ENCODE measurements at places on chromosomes 7 and 10. TPM values are rescaled to one million over a fixed set of nuclear protein-coding genes. Genes with fewer than 3 reads are reported as not detected.

- no peak for DNase-seq
Measured at GRCh38 chr7:64892666-64893309, 10.3 kb upstream of the ZNF273 start.

Gene CRPPA
- 0.42 TPM for total RNA-seq

Gene GTF2IRD2
- total RNA-seq, result 0.72 TPM

Gene GHRHR
- total RNA-seq, result not detected

DNA sequence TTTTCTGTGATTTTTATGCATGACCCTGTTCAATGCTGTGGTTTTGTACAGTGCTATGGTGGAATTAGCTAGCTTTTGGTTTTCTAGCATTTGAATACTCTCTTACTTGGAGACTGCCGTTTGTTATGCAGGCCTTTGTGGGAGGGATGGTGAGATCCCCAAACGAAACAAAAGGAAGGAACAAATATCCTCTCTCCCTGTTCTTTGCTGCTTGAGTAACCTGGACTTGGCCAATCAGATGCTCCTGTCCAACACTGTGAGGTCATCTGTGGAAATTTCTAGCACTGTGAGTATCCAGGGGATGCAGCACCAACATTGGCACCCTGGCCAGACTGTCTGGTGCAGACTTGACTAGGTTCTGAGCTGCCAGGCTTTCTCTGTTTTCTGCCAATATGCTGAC lies 314.4 kb downstream of the ANKRD30A start:
- no peak for DNase-seq

GRCh38 chr7:75563171-75563570 lies 71.1 kb downstream of the SPDYE5 start:
- DNase-seq, result no peak

DNA sequence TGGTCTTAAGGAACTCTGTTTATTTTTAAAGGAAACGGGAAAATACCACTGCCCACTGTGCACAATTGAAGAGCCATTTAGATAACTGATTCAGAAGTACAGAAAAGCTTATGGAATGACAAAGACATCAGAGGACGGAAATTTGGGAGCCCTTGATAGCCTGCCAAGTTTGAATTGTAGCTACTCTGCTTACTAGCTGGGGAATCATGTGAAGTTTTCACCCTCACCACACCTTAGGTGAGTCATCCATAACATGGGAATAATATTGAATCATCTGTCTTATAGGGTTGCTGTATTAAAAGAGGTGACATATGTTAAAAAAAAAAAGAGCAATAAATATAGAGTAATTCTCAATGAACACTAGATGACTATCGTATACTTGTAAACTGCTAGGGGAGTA lies 1104.2 kb downstream of the GATA3 start:
- no peak for DNase-seq

Gene ZNF727
- total RNA-seq, result not detected

Gene RPEL1
- not detected for total RNA-seq

- DNase-seq, result no peak
Measured at GRCh38 chr10:73857446-73857845, 16.9 kb downstream of the CAMK2G start.

Gene GIMAP1
- not detected for total RNA-seq

- DNase-seq, result peak; percentile 9
Measured at GRCh38 chr7:23247046-23247602, 549 bp downstream of the GPNMB start.

Gene RNF133
- total RNA-seq, result not detected

DNA sequence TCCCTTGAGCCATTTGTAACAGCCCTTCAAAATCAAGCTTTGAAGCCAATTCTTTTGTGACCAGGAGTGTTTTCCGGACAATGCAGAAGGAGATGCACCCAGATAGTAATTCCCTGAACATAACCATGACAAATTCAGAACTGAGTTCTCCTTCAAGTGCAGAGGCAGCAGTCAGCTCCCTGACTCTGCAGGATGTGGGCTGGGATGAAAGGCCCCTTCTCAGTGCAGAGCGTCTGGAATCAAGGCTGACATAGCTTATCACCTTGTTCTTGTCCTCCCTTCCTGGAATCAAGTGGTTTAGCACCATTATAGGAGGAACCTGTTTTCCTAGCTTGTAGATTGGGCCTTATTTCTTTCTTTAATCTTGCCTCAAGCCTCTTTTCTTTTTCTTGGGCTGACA lies 143.4 kb downstream of the SORCS3 start:
- no peak for DNase-seq

DNA sequence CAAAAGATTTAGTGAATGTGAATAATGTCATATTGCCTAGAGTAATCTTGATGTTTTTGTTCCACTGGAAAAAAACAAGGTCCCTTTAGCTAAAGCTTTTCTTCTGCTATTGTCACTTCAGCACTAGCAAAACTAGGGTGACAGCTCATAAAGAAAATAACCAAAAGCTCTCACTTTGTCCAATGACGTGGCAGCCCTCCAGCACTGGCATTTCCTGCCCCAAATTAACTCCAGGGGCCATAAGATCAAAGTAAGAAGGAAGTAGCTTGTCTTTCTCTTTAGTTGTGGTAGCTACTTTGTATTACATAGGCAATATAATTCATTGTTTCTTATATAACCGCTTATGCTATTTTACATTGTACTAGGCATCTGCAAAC lies 47.3 kb downstream of the LRRN3 start:
- DNase-seq, result peak; percentile 53

DNA sequence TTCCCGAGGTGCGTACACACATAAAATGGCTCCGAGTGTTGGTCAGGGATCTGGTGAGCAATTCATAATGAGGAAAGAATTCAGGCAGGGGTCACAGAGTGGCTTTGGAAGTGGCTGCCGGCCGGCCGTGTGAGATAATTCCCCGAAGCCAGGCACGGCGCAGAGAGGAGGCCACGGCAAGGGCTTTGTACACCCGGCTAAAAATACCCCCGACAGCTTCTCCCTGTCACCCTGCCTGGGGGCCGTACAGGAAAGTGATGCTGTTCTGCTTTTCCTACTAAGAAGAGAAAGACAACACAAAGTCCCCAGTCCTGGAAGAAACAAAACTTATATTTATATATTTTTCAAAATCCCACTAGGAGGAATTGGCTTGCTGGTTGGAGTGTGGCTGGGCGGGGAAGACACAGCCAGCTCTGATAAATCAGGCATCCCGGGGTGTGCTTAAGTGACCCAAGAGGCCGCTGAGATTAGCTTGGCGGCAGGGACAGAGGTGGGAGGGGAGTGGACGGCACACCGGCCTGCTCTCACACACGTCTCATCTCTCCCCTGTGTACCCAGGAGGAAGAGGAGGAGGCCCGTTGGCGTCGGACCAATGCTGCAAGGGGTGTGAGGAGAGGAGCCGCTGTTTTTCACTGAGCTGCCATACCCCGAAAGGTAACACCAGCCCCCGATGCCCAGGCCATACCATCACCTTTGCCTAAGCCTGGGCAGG lies 70.5 kb downstream of the ZMIZ1 start:
- no peak for DNase-seq

DNA sequence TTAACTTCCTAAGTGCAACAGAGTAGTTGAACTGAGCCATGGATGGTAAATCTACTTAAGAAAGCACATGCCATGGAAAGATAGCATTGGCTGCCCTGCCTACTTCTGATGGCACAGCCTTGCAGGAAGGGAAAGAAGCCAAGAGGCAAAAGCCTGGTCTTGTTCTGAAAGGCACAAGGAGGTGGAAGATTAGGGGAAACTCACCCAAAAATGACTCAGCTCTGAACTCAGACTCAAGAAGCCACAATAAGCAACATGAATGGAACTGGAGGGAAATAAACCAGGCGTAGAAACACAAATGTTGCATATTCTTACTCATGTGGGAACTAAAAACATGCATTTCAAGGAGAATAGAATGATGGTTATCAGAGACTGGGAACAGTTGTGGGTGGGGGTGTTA lies 20.8 kb upstream of the ALOX5 start:
- DNase-seq, result no peak

- DNase-seq, result no peak
Measured at GRCh38 chr7:158541346-158542010, 46.1 kb downstream of the PTPRN2 start.

- no peak for DNase-seq
Measured at GRCh38 chr10:112741830-112742402, 208.1 kb upstream of the TCF7L2 start.

Gene TRPV6
- total RNA-seq, result not detected

GRCh38 chr7:44184206-44184872 lies 4.9 kb downstream of the GCK start:
- DNase-seq, result peak; percentile 79

Gene SYT15B
- 1.1 TPM for total RNA-seq

Gene SPACDR
- total RNA-seq, result 0.56 TPM

Gene GPR146
- total RNA-seq, result not detected

DNA sequence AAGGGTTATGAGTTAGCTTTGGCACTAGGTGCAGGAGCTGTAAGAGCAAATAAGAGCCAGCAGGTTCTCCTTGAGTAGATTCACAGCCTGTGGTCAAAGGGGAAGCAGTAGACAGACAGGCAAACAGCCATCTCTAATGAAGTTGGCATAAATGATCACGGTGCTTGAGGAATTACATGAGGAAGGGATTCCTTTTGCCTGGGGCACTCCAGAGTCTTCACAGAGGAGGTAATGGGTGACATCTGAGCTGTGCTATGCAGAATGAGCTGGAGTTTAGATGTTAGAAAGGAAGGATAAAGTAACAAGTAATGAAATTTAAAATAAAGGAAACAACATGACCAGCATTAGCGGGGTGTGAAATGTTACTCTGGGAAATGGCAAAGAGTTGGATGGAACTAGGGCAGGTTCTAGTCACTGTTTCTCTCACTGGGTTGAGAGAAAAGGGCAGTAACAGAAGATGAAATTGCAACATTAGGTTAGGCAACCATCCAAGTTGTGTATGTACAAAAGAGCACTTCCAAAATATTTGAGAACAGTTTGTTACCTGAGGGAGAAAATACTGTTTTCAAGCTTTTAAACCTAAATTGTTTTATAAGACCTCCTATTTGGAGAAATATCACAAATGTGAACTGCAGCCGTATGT lies 613.8 kb downstream of the PHTF2 start:
- DNase-seq, result no peak

DNA sequence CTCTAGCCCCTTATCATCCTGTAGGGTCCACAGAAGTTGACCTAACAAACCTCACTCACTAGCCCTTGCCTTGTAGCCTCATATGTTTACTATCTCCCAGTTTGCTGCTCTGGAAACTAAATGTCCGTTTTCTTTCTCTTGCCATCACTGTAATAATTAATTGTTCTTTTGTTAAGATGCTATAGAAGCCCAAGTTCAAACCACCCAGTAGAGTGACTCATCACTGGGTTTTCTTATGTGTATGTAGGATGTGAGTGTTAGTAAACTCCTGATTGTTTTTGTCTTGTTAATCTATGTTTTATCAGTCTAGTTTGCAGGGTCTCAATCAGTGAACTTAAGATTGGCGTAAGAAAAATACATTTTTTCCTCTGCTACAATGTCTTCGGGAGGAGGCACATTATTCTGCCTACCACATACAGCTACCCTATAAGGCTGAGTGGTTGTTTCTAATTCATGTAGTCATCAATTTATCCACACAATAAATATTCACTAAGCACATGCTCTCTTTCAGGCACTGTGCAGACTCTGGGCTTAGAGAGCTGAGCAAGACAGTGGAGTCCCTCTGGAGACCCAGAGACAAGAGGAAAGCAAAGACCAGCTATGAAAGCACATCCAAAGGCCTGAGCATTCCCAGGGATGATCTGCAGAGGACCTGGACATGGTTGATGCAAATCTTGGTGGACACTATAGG lies 474.1 kb upstream of the AKR1E2 start:
- DNase-seq, result no peak

DNA sequence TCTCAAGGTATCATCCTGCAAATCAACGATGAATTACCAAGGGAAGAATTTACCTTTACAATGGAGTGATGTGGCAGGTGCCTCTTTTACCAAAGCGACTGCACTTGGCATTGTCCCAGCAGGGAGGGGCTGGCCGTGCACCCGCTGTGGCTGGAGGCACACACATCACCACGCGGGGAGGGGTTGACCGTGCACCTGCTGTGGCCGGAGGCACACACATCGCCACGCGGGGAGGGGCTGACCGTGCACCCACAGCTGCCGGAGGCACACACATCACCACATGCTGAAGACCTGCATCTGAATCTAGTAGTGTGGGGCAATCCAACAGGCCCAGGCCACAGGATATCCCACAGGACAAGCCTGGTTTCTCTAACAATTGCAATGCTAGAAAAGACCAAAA lies 493.5 kb downstream of the DNAJB6 start:
- DNase-seq, result no peak

Gene UPK3B
- not detected for total RNA-seq

Gene SPDYE1
- total RNA-seq, result not detected

- peak; percentile 80 for DNase-seq
Measured at GRCh38 chr10:78405231-78405630, 371.6 kb downstream of the RPS24 start.

Gene HECTD2
- 2.5 TPM for total RNA-seq

All from MG63 (cell line).